WERI-Rb-1 (cell line): ENCODE measurements at places on chromosomes 16 and 17.

DNA sequence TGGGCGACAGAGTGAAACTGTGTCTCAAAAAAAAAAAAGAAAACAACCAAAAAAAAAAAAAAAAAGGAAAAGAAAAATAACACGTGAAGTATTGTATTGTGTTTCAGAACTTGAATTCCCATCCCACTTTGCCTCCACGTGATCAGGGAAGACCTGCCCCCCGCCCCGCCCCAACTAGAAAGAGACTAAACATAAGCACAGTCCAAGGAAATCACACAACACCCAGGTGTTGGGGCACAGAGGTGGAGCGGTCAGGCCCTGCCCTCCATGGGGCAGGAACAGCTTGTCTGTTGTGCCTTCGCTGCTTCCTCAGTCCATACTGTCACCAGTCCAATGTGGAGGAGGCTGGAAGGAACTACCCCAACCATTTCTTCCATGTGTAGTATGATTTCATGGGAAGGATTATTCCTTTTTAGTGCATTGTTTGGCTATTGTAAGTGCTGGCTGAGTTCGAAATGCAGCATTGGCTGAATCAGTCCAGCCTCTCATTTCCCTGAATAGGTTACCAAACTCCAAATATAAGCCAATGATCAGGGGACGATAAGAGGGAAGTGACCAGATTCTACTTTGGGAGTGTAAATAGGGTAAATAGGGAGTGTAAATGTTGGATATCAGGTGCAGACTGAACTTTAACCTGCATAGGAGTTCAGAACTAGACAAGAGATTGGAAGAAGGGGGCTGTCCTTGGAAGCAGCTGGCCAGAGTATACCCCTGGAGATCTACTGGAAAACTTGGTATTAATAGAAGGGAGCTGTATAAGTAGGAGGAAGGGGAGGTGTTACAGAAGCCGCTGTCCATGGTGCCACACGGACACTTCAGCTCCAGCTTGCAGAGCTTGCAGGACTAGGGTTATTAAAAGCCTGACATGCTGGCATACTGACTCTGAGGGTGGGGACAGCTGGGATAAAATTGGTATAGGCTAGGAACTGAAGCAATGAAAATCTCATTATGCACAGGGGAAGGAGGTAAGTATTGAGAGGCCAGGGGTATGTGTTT, 50.7 kb downstream of the TANGO6 start:
- DNase-seq, result peak; percentile 55

- DNase-seq, result peak; percentile 6
These were observed 361.2 kb downstream of the SEC14L1 start for GRCh38 chr17:77501751-77502625.

- DNase-seq, result no peak
These were observed 289.1 kb downstream of the CA10 start for GRCh38 chr17:51869387-51869786.

GRCh38 chr16:87496447-87496801, 3.6 kb upstream of the ZCCHC14 start:
- DNase-seq, result no peak

DNA sequence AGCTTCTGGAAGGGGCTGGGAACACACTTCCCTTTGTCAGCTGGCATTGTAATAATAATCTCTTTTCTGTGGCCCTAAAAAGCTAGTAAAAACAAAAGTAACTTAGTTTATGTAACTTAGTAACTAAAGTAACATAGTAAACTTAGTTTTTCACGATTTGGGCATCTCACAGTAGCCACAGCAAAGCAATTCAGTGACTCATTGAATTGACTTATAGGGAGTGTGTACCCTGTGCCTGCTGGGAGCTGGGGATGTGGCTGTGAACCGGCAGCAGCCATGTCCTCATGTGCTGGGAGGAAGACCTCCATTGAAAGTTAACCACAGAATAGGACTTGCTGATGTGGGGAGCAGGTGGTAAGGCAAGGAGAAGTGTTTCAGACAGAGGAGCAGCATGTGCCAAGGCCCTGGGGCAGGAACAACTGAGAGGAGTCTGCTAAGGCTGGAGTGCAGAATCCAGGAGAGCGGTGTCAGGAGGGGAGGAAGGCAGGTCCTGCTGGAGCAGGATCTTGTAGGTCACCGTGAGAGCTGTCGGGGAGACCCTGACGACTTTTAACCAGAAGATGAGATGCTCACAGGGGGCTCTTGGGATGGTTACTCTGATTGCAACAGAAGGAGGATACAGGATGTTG, 112.8 kb downstream of the PLCG2 start:
- no peak for DNase-seq

DNA sequence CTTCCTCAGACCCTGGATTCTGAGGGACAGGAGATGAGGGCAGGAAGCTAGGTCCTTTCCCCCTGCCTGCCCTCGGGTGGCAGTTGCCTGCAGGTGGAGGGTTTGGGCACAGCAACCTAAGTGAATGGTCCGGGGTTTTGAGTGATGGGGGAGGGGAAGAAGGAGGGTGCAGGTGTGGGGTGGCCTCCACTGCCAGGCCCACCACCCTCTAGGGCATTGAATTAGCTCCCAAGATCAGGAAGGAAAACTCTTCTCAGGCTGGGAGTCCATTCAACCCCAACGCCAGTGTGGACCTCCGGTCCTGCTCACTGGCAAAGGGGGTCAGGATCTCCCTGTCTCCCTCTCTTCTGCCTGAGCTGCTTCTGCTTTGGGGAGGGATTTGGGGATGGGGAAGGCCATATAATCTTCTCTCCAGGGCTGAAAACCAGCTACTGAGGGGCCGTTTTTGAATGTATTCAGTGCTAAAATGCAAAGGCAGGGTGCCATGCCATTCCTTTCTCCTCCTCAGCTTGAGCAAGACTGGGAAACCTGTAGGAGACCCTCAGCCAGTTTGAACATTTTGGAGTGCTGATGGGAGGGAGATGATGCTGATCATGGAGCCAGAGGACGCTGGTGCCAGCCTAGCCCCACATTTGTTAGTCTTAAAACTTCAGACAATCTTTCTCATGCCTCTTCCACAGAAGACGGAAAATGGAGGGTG, 18.8 kb downstream of the GRB7 start:
- no peak for DNase-seq

DNA sequence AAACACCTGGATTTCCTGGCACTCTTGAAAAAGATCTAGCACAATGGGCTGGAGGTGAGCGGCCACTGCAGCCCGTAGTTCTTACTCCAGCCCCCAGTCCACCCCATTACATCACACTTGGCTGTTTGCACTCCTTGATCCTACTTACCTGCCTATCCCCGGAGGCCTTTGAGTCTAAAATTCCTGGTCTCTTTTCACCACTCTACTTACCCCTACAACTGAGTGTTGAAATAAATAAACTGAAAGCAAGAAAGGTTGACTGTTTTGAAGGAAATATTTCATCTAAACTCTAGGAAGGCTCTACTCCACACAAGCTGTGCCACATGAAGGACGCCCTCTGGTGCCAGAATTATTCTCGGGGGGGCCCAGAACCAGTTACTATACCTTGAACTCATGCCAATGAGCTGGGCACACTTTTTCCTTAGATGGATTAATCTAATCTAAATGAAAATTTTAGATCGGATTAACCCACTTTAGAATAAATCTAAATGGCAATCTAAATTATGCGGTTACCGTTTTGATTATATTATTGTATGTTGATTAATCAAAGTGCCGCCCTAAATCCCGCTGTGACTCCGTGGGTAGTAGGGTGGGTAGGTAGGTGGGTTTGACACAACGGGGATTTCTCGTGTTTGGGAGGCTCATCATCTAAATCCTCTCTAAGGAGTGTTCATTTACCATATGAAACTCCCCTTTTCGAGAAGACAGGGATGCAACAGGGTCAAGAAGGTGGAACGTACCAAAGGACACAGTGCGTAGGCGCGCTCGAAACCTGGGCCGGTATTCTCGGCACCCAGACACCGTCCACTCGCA, 651 bp upstream of the EIF1 start:
- DNase-seq, result peak; percentile 76

DNA sequence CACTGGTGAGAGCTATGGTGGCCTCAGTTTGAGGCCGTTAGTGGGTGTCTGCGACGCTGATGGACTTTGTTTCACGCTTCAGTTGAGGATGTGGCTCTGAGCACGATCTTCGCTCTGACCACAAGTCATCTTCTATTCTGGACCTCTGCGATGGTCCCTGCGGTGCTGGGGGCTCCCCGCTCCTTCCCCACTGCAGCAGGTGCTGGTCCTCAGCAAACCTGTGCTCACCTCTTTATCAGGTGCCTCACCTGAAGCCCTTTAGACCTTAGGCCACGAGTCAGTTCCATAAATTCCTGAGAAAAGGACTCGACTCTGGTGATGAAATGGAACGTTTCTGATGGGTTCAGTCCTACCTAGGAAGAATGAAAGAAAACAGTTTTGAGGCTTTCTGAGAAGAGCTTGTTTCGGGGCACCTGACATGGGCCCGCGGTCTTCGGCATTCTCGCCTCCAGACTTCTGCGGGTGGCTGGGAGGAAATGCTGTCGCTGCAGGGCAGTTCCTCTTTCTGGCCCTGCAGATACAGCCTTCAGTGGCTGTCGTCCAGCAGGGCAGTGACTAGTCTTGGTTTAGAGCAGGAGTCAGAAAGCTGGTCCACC, 4.7 kb downstream of the KCTD5 start:
- peak; percentile 5 for DNase-seq

DNA sequence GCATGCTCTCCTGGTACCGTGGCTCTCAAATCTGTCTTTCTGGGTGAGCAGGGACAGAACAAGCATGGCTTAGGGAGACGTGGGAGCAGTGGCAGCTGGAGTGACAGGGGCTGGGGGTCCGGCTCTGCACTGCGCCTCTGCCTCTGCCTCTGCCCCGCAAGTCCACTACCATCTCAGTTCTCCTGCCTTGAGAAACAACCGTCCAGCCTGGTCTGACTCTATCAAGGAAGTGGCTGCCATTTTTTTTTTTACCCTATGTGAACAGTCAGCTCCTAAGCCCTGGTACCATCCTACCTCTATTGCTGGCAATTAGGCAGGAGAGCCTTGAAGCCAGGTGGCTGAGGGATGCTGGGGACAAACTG, 16.1 kb downstream of the HIC1 start:
- DNase-seq, result no peak

DNA sequence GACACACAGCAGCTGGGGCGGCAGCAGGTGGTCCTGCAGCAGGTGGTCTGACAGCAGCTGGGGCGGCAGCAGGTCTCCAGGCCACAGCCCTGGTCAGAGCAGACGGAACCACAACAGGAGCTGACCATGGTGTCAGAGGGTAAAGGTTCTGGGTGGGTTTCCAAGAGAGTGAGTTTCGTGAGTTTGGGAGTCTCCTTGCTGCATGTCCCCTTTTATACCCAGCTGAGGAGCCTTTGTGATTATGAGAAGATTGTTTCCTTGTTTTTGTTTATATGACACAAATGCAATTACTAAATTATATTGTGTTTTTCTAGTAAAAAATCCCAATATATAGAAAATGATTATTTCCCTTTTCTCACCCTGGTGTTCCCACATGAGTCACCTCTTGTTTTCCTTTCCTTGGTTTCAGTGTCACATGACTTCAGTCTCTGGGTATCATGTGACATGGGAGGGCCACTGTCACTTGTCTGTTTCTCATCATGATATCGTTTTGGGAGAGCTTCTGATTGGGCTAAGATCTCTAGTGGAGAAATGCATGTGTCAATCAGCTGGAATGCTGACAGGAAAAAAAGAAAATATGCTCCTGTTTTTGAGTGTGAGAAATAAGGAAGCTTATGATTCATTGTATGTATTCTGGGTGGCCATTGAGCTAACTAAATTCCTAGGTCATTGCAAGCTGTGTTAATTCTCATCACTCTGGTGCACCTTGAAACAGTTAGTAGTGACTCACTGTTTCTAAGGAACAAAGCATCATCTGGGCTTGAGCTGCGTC, at the start of gene KRTAP4-6:
Gene KRTAP4-6 (minus strand): TSS at position 185 of the 772 bp plus-strand sequence. CDS start 57 bp downstream, at position 128.
- DNase-seq, result no peak

- peak; percentile 19 for DNase-seq
These were observed 16.1 kb upstream of the TNFRSF13B start for GRCh38 chr17:16987830-16988601.

DNA sequence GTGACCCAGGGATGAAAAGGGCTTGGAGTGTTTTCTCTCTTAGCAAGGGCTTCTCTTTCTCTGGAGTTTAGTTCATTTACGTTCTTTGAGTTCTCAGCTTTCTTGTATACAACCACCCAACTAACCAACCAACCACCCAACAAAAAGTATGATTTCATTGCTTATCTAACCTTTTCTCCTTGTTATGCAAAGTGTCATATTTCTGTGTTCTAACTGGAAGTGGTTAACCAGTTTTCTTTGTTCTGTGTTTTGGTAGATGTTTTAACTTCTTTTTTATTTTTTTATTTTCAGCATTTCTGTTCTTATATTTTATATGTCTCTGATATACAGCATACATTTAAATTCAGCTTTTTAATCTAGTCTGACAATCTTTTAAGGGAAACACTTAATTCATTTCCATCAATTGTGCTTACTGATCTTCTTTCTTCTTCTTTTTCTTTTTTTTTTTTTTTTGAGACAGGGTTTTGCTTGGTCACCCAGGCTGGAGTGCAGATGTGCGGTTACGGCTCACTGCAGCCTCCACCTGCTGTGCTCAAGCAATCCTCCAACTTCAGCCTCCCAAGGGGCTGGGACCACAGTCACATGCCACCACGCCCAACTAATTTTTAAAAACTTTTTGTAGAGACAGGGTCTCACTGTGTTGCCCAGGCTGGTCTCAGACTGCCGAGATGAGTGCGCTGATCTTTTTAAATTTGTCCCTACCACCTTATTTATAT, 29.6 kb downstream of the NLK start:
- DNase-seq, result no peak

DNA sequence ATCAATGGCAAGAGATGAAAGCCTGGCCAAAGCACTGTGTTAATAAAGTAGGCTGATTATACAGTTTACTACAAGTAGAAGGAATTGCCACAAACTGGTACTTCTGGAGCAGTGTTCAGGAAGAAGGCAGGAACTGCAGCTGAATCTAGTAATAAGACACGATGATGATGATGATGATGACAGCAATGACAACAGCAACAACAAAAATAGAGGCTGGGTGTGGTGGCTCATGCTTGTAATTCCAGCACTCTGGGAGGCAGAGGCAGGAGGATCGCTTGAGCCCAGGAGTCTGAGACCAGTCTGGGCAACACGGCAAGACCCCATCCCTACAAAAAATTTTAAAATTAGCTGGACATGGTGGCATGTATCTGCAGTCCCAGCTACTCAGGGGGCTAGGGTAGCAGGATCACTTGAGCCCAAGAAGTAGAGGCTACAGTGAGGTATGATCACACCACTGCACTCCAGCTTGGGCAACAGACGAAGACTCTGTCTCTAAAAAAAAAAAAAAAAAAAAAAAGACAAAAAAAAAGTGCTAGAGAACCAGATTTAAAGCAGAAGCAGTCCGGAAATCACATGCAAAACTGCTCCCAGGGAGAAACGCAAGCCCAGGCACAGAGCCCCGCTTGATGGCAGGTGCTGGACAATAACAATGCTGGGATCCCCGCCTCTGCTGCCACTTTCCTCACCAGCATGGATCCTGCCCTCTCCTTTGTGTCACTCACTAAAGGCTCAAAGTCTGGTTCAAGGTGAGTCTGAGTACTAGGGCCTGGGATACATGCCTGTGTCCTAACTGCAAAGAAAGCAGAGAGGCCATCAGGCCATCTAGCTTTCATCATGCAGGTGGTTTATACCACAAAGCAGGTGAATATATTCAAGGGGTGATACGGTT, 44.8 kb downstream of the CPPED1 start:
- no peak for DNase-seq

- DNase-seq, result no peak
These were observed 102.8 kb downstream of the CMIP start for GRCh38 chr16:81547194-81547938.

- peak; percentile 80 for DNase-seq
These were observed 1.5 kb downstream of the NDRG4 start for GRCh38 chr16:58501242-58502131.

GRCh38 chr16:2092866-2093265, 42.8 kb downstream of the PKD1 start:
- no peak for DNase-seq
